ENCODE measurements at places on chromosomes 12 and 14. TPM values are rescaled to one million over a fixed set of nuclear protein-coding genes. Genes with fewer than 3 reads are reported as not detected.
A peak's percentile ranks its signal among the peaks of the same experiment; 100 is the strongest.

TCTN1 gene
- total RNA-seq: 9.7 TPM

C12orf50 gene
- total RNA-seq: 0.15 TPM

- no peak for DNase-seq
- H3K36me3 ChIP-seq: no peaks in the 10 kb centered on the region
- H3K27me3 ChIP-seq: no peaks in the 10 kb centered on the region
- H3K27ac ChIP-seq: peak overlapping the region; percentile 87
These were observed 3.1 kb downstream of the SINHCAF start for GRCh38 chr12:31322801-31323207.

- no peak for DNase-seq
- H3K27ac ChIP-seq: no peak overlapping the region
- no peaks in the 10 kb centered on the region for H3K27me3 ChIP-seq
- no peaks in the 10 kb centered on the region for H3K36me3 ChIP-seq
- H3K4me3 ChIP-seq: no peak overlapping the region
- no peaks in the 10 kb centered on the region for H3K4me1 ChIP-seq
These were observed 830.1 kb upstream of the MGAT4C start for GRCh38 chr12:87086118-87086891.
